ENCODE measurements at places on chromosomes 13 and 19.

- no peak for ATAC-seq
Observed at GRCh38 chr19:50639121-50640112, at the start of gene SYT3. SYT3 (minus strand) TSS chr19:50639881; CDS start chr19:50637411, 2,470 bp downstream.

- no peak for ATAC-seq
Observed at GRCh38 chr19:934197-934840, 8.5 kb downstream of the ARID3A start.

GRCh38 chr13:111005364-111005763, 90.5 kb upstream of the ANKRD10 start:
- no peak for ATAC-seq

DNA sequence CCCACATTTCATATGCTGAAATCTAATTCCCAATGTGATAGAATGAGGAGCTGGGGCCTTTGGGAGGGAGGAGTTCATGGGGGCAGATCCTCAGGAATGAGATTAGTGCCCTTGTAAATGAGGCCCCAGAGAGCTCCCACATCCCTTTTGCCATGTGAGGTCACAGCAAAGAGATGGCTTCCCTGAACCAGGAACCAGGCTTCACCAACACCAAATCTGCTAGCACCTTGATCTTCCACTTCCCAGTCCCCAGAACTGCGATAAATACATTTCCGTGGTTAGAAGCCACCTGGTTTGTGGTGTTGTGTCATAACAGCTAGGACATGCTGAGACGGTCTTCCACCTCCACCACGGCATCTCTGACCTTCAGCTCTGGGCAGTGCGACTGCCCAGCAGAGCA, 62.1 kb downstream of the ING1 start:
- no peak for ATAC-seq

DNA sequence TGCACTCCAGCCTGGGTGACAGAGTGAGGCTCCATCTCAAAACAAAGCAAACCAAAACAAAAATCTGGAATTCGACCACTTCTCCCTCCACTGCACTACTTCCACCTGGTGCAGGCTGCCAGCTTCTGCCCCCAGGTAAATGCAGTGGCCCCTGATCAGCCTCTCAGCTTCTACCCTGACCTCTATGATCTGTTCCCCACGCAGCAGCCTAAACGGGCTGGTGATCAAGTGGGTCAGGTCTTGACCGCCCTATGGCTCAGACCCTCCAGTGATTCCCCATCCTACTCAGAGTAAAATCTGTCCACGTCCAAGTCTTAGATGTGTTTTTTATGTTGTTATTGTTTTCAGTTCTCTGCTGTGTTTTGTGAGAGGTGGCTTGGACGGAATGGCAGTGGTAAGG, 163.9 kb downstream of the KCTD15 start:
- no peak for ATAC-seq

GRCh38 chr13:32252812-32253438, 62.2 kb downstream of the ZAR1L start:
- no peak for ATAC-seq

GRCh38 chr13:24196593-24197197, 36.2 kb downstream of the SPATA13 start:
- ATAC-seq: no peak

DNA sequence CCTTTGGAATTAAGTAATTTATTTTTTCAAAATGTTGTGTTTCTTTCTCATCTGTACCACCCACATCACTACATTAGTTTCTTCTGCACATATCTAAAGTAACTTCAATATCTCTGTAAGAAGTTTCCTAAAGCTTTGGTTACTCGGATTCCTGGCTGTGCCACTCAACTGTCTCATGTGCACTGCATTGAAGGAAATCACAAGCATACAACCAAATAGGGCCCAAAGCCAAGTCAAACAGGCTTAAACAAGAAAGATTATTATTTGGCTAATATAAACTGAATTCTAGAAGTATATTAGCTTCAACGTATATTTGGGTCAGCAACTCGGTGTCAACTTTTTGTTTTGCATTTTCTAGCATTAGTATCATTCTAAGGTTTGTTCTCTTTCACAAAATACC, 1647.6 kb upstream of the SPRY2 start:
- no peak for ATAC-seq

DNA sequence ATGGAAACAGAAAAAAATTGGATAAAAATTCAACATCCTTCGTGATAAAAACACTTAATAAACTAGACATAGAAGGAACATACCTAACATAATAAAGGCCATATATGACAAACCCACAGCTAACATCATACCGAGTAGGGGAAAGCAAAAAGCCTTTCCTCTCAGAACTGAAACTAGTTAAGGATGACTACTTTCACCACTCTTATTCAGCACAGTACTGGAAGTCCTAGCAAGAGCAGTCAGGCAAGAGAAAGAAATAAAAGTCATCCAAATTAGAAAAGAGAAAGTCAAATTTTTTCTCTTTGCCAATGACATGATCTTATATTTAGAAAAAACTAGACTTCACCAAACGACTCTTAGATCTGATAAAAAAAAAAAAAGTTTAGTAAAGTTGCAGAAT, 25.8 kb upstream of the SLC7A9 start:
- no peak for ATAC-seq

DNA sequence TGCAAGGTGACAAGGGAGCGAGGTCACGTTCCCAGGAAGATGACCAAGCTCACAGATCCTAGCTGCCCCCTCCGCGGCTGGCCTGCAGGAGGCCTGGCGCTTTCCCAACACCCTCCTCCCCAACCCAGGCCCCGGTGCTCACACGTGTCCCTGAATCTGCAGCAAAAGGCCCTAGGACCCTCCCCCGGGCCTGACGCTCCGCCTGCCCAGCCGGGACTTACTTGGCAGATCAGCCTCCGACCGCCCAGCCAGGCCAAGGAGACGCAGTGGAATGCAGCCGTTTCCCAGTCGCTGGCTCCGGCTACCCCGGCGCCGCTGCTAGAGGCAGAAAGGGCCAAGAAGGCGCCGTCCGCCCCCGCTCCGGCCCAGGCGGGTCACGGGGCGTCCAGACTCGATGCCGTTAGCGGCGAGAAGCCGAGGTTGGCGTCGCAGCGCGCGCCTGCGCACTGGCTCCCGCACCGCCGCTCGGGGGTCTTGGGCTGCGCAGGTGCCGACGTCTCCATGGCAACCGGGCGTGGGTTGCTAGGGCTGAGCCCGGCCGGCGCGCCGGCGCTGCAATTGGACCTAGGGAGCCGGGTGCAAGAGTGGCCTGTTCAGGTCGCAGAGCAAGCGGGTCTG, at the start of gene PNMA8A:
Gene PNMA8A (minus strand): TSS at position 448 of the 618 bp plus-strand sequence. CDS start 528 bp downstream, outside the sequence.
- ATAC-seq: peak; percentile 11

GRCh38 chr13:30256713-30257467, 50.5 kb downstream of the KATNAL1 start:
- ATAC-seq: no peak

- ATAC-seq: no peak
Observed at GRCh38 chr13:106532111-106532929, 3.1 kb downstream of the EFNB2 start.

- ATAC-seq: no peak
Observed at GRCh38 chr13:46908501-46908900, 11.6 kb upstream of the HTR2A start.

DNA sequence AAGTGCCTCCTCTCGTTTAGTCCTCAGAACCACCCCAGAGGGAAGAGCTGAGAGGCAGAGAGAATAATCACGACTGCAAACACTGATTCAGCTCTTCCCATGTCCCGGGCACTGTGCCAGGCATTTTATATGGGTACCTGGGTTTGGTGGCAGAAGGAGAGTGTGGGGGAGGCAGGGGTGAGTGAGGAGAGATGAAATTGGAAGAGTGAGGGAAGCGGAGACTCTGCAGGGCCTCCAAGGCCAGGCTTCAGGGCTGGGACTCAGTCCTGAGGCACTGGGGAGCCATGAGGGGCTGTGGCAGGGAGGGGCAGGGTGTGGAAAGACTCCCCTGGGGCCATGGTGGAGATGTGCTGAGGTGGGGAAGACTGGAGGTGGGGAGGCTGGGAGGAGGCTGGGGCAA, 8.7 kb downstream of the SYNGR4 start:
- no peak for ATAC-seq

DNA sequence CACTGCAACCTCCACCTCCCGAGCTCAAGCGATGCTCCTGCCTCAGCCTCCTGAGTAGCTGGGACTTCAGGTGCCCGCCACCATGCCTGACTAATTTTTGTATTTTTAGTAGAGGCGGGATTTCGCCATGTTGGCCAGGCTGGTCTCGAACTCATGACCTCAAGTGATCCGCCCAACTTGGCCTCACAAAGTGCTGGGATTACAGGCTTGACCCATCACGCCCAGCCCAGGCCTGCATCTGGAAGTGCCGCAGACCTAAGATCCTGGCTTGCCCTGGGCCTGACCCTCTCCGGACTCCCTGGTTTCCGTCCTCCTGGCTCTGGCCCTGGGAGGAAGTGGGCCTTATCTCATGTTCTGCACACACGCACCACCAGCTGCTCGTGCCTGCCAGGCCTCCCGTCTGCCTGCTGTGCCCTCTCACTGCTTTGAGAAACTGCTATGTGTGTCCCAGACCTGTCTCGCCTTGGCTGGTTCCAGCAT, 4.7 kb upstream of the PTGIR start:
- no peak for ATAC-seq

DNA sequence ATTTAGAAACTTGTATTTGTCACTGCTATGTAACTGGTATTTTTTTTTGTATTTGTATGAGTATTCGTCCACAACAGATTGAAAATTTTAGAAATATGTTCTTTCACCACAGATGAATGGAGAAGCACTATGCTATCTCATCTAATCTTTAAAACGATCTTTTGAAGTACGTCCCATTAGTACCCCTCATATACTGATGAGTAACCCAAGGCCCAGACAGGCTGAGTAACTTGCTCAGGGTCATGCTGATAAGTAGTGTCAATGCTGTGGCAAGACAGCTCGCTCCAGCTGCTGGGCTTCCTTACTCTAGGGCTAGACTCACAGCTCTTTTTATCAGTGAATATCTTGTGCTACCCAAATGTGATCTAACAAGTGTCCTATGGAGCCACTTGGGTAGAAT, 154.2 kb downstream of the SUCLA2 start:
- no peak for ATAC-seq

- ATAC-seq: no peak
Observed at GRCh38 chr19:21264891-21265290, 64.3 kb downstream of the ZNF708 start.

- peak; percentile 31 for ATAC-seq
Observed at GRCh38 chr19:47406711-47407416, 12.5 kb downstream of the MEIS3 start.

DNA sequence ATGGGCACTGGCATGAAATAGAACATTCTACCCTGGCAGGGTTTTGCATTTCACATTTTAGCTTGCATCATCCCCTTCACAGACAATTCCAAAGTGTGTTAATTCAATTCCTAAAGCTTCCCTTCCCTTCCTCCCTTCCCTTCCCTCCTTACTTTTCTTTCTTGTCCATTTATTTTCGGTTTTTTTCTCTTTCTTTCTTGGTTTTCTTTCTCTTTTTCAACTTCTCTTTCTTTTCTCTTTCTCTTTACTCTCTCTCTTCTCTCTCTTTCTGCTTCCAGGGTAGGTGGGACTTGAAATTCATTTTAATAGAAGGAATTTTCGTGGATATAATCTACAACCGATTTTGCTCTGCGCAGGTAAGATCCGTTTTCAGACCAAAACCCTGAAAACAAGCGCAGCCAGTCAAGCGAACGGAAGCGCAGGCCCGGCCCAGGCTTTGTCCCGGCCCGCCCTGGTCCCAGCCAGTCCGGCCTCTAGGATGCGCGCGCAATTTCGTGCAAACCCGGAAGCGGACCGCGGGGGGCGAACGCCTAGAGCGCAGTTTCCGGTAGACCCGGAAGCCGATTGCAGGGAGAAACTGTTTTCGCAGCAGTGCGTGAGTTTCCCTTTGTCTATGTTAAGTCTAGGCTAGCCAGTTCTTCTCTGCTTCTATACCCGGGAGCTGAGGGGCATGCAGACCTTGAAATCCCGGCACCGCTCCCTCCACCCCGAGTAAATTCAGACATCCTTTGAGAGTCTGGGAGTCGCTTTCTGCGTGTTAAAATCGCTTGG, at the start of gene ZNF528:
Gene ZNF528 (plus strand): TSS at position 540 of the 771 bp plus-strand sequence. CDS start 4,165 bp downstream, outside the sequence.
- peak; percentile 100 for ATAC-seq

GRCh38 chr19:39546599-39546998, 6.6 kb upstream of the EID2 start:
- peak; percentile 48 for ATAC-seq

- ATAC-seq: no peak
Observed at GRCh38 chr19:38213911-38214625, 10.0 kb downstream of the DPF1 start.

DNA sequence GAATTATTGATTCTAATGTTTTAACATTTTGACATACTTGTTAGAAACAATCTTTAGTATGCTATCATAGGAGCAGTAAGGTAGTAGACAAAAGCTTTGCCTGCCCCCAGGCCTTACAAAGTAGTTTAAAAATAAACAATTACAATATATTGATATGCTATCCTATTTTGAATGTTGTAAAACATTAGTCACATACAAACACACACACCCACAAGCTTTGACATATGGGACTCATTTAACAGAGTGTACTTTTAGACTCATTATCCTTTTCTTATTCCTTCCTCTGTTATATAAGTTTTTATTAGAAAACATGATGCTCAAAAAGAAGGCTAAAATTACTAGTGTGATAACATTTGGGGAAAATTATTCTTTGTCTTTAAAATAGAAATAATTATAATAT, 33.5 kb downstream of the UCHL3 start:
- no peak for ATAC-seq

DNA sequence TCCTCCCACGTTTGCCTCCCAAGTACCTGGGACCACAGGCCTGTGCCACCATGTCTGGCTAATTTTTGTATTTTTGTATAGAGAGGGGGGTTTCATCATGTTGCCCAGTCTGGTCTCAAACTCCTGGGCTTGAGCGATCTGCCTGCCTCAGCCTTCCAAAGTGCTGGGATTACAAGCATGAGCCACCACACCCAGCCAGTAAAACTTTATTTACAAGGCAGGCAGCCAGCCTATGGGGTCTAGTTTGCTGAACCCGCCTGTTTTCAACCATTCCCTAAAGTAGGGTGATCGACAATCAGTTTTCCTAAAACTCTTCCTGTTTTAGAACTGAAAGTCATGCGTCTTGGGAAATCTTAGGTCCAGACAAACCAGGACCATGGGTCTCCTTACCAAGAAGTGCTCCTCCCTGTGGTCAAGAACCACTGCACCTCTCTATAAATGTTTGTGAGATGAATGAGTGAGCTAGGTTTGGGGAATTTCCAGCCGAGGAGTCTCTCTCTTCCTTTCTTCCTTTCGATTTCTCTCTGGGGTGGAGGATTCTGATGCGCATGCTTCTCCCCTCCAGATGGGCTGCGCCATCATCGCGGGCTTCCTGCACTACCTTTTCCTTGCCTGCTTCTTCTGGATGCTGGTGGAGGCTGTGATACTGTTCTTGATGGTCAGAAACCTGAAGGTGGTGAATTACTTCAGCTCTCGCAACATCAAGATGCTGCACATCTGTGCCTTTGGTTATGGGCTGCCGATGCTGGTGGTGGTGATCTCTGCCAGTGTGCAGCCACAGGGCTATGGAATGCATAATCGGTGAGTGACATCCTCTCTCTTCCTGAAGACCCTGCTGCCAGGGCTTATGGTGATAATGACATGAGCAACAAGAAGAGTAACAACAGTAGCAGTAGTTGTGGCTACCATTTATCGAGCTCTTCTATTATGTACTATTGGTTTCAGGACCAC, 38.7 kb downstream of the ADGRE1 start:
- no peak for ATAC-seq

- no peak for ATAC-seq
Observed at GRCh38 chr13:99984461-99985240, 3.1 kb downstream of the ZIC2 start.

GRCh38 chr19:48603001-48603400, 3.5 kb upstream of the SPACA4 start:
- ATAC-seq: no peak

GRCh38 chr13:93326234-93326811, 99.7 kb downstream of the GPC6 start:
- ATAC-seq: no peak

- ATAC-seq: no peak
Observed at GRCh38 chr19:58396691-58397532, 1.5 kb downstream of the RNF225 start.

GRCh38 chr19:18736415-18737336, 53.2 kb downstream of the CRTC1 start:
- ATAC-seq: no peak
